NCI-H524 (cell line): ENCODE measurements at places on chromosomes 2 and 18.
A peak's percentile ranks its signal among the peaks of the same experiment; 100 is the strongest.

DNA sequence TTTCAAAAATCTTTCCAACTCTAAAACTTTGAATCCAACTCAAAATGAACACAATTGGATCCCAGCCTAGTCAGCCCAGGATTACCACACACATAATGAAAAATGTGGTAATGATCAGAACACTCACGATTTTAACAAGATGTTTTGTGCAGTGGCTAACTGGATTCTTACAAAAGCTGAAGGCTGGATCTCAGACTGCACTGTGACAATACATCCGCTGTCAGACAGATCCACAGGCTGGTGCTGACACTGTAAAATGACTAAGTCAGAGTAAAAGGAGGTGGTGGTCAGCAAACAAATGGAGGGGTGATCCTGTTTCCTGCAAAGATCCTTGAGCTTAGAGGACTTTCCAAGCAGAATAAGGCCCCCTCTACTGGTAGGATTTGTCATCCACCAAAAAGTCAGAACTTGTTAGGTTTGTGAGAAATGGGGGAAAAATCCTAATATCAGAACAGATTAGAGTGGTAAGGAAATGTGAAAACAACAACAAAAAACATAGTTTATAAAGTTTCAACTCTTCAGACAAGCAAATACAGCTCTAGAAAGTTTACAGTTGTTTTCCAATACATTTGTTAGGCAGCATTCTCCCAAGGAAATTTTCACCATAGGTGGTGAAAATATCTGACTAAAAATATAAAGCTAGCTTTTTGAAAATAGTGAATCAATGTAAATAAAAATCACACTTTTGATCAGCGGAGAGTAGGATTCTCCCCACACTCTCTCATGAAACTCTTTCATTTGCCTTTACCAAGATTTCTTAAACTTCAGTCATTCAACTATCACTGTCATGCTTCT lies 211.9 kb downstream of the AGPS start:
- DNase-seq = peak; percentile 58

DNA sequence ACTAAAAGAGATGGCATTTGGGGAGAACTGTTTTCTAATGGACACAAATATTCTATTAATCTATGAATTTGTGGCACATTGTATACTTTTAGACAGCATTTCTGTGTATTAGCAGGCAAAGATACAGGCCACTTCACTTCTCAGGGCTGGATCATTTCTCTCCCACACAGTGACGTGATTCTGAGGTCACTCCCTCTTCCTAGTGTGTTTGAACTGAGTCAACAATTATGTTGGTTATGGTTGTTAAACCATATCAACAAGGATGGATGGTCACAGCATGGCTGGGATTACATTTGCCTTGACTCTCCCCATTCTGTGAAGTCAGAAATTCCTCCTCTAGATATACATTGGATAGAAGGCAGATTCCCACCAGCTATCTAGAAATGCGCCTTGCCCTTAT lies 11.6 kb downstream of the NOSTRIN start:
- no peak for DNase-seq

DNA sequence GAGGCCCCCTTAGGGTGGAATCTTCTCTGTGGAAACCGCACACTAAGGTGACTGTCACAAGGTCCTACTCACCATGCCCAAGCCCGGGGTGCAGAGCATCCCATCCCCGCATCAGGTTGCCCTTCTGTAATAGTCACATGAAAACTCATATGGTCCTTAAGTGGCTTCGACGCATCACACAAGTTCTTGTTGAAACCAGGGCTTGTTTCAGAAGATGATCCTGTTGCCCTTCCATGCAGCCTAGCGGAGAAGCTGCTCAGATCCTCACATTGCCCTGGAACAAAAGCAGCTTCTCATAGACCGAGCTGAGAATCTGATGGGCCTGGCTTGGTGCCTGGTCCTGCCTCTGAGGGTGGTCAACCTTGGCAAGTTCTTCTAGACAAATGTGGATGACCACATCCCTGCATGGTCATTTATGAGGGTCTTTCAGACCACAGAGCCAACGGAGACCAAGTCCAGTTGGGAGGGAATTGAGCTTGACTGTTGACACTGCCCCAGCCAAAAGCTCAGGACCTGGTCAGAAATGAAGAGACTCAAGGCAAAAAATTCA lies 54.1 kb downstream of the PDCL3 start:
- DNase-seq = no peak

DNA sequence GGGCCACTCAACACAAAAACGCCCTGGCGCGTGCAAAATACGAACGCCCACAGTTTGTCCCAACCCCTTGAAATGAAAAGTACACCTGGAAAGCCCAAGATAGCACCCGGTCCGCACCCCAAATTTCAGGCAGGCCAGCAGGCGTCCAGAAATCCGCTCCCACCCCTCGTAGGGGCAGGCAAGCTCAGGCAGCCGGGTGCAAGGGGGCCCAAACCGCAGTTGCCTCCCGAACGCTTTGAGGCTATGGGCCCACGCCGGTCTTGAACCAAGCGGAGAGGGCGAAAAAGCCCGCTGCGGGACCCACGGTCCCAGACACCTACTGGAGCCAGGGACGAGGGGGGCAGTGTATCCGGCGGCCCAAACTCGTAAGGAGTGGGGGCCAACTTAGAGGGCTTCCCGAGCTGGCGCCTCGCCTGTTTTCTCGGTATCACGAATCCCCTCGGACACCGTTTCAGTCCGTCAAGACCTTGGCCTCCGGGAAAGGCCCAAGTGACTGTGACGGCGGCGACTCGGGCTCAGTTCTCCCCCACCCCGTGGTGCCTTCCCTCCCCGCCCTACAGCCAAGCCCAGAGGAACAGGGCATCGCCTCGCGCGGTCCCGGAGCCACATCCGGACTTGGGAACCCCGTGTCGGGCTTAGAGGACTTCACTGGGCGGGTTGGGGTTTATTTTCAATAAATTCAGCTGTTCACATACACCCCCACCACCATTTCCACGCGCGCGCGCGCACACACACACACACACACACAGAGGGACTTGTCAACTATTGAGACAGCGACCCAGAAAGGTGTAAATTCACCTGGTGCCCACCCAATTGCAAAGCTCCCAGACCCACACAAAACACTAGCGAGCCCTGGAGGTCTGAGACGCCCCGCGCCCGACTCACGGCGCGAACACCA lies 6.2 kb upstream of the SATB2 start:
- DNase-seq = no peak

DNA sequence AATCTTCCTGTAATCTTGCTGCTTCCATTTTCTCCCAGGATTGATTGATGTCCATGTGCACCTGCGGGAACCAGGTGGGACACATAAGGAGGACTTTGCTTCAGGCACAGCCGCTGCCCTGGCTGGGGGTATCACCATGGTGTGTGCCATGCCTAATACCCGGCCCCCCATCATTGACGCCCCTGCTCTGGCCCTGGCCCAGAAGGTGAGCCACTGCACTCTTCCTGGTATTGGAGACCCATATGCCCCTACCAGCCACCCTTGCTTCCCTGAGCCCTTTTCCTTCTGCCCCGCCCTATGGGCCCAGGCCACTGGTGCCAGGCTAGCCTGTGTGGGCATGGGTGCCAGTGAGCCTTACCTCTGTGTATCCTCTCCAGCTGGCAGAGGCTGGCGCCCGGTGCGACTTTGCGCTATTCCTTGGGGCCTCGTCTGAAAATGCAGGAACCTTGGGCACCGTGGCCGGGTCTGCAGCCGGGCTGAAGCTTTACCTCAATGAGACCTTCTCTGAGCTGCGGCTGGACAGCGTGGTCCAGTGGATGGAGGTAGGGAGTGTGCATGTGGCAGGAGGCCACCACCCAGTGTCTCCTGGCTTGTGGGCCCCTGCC lies 20.3 kb downstream of the CAD start:
- DNase-seq = no peak

DNA sequence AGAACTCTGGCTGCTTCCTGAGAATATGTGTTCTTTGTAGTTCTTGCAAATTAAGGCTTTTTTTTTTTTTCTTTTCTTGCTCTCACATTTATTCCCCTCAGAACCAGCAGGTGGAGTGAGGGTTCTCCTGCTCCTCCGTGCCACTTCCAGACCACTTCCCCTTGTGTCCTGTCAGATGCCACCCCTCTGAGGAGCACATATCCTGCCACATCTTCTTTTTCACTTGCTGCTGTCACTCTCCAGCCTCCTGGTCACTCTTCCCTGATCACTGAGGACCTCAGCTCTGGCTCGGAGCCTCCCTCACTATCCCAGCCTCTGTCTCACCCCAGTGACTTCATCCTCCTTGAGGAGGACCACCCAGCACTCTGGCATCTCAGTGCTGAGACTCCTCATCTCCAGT lies 100.5 kb downstream of the TACR1 start:
- DNase-seq = no peak

- DNase-seq = no peak
Observed at GRCh38 chr2:240491483-240491882, 56.0 kb downstream of the GPC1 start.
